SK-N-DZ (cell line): ENCODE measurements at places on chromosomes 16 and 17.

GRCh38 chr17:64661976-64662773 is at the start of gene SMURF2:
SMURF2 (minus strand) TSS chr17:64662307; CDS start chr17:64661880, 427 bp downstream.
- peak; percentile 72 for DNase-seq

GRCh38 chr16:11328172-11329070 is 16.8 kb upstream of the RMI2 start:
- no peak for DNase-seq

- no peak for DNase-seq
Measured at GRCh38 chr16:69526831-69527655, 38.7 kb upstream of the NFAT5 start.

GRCh38 chr17:41986634-41987033 is 20.0 kb downstream of the CNP start:
- DNase-seq: no peak

GRCh38 chr16:58048494-58049231 is 23.1 kb downstream of the MMP15 start:
- no peak for DNase-seq

DNA sequence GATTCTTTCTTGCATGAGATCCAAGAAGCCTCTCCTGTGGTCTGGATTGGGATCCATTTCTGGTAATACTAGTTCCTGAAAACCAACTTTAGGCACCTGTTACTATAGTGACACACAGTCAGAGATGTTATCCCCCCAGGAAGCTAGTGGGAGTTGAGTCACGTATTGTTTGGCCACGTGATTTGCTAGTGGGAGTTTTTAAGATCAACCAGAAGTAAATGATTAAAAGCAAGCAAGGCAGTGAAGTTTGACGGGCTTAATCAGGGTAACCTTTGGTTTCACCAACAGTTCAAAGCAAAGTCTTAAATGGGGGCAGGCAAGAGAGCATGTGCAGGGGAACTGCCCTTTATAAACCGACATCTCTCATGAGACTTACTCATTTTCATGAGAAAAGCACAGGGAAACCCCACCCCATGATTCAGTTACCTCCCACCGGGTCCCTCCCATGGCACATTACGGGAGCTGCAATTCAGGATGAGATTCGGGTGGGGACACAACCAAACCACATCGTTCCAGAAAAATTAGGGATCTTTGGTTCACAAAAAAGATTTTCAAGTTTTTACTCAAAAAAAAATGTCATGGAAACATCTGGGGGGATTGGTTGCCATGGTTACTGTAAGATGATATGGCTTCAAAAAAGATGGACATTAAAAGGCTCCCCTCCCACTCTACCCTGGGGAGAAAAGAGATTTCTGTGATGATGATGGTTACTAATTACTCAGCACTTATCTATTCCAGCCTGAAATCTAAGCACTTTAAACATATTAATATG is 483.1 kb upstream of the ERCC4 start:
- no peak for DNase-seq

DNA sequence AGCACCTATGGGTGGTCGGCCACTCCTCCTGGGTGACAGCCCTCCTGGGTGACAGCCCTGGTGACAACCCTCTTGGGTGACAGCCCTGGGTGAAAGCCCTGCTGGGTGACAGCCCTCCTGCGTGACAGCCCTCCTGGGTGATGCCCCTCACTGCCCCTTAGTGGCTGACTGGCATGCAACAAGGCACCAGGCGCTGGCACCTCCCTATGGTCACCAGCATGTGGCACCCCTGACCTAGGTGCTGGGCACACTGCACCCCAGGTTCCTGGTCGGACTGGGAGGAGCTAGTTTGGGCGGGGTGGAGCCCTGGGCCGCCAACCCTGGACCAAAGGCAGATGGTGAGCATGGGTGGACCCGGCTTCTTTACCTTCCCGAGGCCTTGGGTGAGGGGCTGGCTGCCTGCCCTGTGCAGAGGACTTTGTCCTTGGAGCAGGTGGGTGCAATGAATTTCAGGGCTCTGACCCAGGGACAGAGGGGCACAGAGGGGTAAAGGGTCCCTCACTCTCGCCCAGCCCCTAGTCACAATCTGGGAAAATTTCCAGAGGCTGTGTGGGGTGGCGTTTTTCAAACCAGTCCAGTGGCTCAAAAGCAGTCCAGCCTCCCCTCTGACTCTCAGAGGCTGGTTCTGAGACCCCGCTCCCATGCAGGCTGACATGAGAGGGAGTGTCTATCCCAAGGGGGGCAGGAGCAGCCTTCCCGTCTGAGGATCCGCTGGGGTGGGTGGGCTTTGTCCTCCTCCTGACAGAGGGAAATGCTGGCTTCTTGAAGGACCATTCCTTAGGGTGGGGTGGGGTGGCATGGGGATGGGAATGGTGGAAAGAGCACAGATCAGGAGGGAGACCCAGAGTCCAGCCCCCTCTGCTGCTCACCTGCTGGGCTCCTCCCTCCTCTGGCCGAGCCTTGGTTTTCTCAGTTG is 25.9 kb upstream of the TNFRSF13B start:
- no peak for DNase-seq

- DNase-seq: no peak
Measured at GRCh38 chr17:37068266-37068665, 119.5 kb downstream of the AATF start.

GRCh38 chr16:74577882-74578366 is 29.0 kb downstream of the GLG1 start:
- no peak for DNase-seq

DNA sequence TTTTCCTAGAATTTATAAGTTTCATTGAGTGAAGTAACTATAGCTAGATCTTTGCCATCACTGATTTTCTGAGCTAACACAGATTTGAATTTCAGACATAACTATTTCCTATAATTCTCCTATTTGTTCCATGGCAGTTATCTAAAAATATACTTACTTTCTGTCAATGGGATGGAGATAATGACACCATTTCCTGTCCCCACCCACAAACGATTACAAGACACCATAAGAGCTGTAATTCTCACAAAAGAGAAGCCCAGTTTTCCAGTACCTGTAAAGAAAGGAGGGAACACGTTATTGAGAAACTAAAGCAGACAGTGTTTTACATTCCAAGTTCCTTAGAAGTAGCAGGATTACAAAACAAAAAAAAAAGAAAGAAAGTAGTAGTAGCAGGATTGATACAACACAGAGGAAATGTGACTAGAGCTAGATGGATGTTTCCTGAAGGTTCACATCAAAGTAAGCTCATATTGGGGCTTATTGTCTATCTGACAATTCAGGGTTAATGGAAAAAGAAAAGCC is 110.9 kb upstream of the TOB1 start:
- DNase-seq: no peak

- peak; percentile 58 for DNase-seq
Measured at GRCh38 chr17:77388384-77389306, 247.9 kb downstream of the SEC14L1 start.

DNA sequence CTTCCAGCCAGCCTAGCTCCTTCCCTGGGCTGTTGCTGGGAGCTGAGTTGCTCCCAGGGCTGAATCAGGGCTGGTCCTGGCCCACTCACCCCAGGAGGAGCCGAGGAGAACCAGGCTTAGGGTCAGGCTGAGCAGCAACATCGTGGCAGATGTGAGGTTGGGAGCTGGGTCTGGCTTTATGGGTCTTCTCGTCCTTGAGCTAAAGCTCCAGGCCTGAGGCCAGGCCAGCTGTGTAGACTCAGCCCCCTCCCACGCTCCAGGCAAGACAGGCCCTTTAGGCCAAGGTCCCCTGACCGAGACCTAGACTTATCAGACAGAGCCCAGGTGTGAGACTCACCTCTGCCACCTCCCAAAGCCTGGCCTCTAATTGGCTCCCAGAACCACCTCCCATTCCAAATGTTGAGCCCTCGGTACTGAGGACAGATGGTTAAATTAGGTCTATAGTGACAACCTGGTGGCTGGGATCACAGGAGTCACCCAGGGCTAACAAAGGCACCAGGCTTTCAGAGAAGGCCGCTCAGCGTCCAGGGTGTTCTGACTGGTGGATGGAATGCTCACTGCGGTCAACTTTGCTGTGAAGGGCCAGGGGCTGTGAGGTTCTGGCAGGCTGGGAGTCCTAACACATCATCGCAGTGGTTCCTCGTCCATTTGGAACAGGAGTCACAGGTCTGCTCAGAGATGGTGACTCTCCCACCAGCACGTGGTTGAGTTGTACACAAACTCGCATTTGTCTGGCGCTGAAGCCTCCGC is at the start of gene CTRL:
TSS of gene CTRL (minus strand) at position 151 of the 750 bp plus-strand sequence. CDS start at position 141, 10 bp downstream.
- no peak for DNase-seq

- no peak for DNase-seq
Measured at GRCh38 chr17:39219647-39220154, 6.0 kb downstream of the STAC2 start.

DNA sequence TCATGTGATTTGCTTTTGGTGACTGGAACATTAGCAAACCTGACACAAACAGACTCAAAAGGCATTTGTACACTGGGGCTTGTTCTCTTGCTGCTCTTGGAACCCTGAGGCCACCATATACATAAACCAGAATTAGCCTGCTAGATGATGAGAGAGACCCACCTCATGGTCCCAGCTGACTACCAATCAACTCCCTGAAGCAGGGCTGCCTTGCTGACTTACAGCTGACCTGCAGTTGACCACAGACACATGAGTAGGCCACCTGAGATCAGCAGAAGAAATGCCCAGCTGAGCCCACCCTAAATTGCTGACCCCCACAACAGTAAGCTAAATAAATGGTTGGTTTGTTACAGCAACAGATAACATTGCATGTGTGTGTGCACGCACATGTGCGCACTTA is 28.7 kb downstream of the BRIP1 start:
- DNase-seq: no peak

- no peak for DNase-seq
Measured at GRCh38 chr16:54418903-54419302, 132.3 kb upstream of the IRX3 start.

- DNase-seq: no peak
Measured at GRCh38 chr17:6457688-6458459, 13.6 kb downstream of the PIMREG start.

DNA sequence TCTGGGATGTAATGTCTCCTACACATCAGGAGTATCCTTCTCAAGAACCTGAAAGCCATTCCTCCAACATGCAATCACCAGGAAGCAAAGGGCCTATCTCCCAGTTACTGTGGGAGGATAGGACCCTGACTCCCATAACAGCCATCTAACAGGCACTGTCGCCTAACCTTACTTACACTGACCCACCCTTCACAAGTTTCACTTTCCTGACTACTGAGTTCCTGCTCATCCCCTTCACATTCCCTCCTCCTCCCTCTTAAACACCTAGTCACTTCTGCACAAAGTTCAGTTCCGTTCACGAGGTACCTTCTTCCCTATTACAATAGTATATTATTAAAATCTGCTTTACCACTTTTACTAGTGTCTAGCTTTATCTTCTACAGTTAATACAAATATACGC is 1.3 kb downstream of the C17orf67 start:
- no peak for DNase-seq
